NCI-H226 (cell line): ENCODE measurements at places on chromosomes 6 and 20.
A peak's percentile ranks its signal among the peaks of the same experiment; 100 is the strongest.

DNA sequence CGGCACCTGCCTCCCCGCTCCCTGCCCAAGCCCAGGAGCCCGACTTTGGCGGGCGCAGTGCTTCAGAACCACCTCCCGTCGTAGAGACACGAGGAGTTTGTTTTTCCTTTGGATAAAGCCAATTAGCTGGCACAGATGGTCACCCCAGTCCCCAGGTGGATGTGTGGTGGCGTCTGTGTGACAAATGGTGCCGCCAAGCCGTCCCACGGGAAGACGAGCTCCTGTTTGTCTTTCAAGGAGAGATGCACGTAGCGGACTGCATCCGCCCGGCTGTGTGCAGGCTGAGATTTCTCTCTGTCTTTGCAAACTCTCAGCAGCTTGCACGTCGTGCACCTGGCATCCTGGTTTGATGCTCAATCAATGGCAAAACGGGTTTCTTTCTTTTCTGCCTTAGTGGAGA lies 16.1 kb upstream of the MRGBP start:
- DNase-seq = no peak

- DNase-seq = peak; percentile 58
These were observed 164.9 kb downstream of the ARHGAP18 start for GRCh38 chr6:129544892-129545612.

- DNase-seq = no peak
These were observed 2.7 kb upstream of the ASXL1 start for GRCh38 chr20:32355417-32355841.

GRCh38 chr6:124795643-124796463 lies 166.4 kb upstream of the RNF217 start:
- DNase-seq = peak; percentile 28

GRCh38 chr6:169058634-169059033 lies 195.0 kb downstream of the THBS2 start:
- DNase-seq = no peak

GRCh38 chr6:26383624-26384417 lies 913 bp downstream of the BTN2A2 start:
- peak; percentile 36 for DNase-seq

DNA sequence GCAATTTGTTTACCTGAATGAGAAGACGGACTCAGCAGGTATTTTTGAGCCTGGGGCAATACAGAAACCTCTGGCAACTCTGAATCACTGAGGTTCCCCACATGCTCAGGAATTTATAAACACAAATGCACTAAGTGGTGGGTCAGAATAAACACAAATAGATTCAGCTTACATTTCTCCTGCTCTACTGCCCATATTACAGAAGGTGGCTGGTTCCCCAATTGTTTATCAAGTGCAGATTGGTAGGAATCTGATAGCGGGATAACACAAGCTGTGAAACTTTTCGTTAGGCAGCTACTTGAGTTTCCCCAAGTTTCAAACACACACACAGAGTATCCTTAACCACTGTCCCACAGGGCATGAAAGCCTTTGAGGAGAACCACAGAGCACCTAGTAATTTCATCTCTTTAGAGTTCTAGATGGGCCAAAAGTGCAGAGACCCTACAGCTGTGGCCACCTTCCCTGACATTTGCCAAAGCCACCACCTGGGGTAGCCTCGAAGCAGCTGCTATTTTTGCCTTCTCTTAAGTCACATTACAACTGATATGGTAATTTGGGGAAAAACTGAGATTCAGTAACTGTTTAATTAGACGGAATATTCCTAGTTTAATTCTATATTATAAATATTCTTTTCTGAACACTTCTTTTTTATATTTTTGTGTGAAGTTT lies 204.2 kb upstream of the PTCHD4 start:
- DNase-seq = no peak

DNA sequence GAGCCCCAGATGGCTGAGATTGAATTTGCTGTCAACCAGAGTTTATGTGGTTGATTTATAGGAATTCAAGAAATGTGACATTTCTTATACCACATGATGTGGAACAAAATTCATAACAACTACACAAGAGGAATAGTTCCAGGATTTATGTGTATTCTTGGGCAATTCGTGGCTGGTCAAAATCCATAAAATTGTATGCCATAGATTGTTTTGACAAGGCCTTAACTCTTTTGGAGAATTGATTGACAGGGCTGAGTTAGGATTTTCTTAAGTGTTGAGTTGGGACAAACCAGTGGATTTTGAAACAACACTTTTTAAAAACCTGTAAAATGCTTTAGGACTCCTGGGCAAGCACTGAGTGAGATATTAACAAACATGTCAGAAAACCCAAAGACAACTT lies 19.4 kb upstream of the SLC2A12 start:
- no peak for DNase-seq
